ENCODE measurements at places on chromosomes 1 and 21. TPM values are rescaled to one million over a fixed set of nuclear protein-coding genes. Genes with fewer than 3 reads are reported as not detected.
A peak's percentile ranks its signal among the peaks of the same experiment; 100 is the strongest.

GRCh38 chr1:34418166-34418565 is 241.5 kb downstream of the C1orf94 start:
- DNase-seq, result no peak

- no peak for DNase-seq
Measured at GRCh38 chr1:150269451-150269850, 635 bp upstream of the APH1A start.

DNA sequence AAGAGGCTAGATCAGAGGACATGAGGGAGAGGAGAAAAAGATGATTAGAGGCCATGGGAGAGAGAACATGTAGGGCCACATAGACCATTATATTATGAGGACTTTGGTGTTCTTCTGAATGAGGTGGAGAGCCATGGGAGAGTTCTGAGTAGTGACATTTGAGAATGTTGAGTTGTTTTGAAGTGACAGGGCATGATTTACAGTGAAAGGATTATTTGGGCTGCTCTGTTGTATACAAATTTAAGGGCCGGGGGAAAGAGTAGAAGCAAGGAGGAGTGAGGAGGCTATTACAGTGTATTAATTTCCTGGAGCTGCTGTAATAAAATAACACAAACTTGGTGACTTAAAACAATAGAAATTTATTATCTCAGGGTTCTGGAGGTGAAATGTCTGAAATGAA is 102.5 kb upstream of the RGS4 start:
- DNase-seq, result no peak

DNA sequence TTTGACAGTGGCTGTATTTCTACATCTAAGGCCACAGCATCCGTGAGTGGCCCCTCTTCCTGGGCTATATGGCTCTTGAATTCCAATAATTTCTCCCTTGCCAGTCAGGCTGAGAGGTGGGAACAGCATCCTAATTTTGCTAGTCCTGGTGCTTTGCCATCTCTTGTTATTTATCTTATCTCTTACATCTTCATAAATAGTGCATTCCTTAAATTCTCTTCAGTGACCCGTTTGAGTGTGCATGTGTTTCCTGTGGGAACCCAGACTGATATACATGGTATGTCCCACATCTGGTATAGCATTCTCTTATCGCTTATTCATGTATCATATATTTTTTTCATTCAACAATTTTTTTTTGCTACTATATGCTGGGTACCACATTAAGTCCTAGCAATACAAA is 9.9 kb downstream of the S100A11 start:
- no peak for DNase-seq

- no peak for DNase-seq
Measured at GRCh38 chr1:167669209-167670124, 39.4 kb downstream of the RCSD1 start.

DNA sequence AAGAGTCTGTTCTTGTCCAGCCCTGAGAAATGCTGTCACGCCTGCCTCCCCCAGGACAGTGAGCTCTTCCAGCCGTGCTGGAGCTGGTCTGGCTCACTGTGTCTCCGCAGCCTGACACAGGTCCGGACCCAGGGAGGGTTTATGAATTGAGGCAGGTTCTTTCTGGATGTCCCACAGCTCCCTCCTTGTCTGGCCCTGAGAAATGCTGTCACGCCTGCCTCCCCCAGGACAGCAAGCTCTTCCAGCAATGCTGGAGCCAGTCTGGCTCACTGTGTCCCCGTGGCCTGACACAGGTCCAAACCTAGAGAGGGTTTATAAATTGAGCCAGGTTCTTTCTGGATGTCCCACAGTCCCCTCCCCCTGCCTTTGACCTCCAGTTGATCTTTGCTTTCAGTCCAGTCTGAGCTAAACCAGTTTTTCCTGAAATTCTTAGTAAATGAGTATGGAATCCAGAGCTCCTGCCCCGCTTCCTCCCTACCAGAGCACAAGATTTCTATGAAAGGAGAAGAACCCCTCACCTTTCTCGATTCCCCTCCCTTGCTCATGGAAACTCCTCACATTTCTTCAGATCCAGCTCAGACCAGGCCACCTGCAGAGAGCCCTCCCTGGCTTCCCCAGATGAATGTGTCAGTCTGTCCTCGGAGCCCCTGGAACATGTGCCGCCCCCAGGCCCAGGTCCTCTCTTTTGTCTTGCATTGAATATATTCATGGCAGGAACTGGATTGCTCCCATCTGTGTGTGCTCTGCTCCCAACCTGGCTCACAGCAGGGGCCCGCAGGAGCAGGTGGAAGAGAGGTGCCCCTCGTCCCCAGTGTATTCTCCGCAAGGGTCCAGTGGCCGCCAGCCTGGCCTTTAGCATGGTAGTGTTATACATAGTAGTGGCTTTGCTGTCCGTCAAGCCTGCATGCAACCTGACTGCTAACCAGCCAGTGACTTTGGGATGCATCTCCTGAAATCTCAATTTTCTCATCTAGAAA is 116.3 kb downstream of the EPHB2 start:
- no peak for DNase-seq

GRCh38 chr1:43774359-43774758 is 67.0 kb downstream of the ST3GAL3 start:
- no peak for DNase-seq

- no peak for DNase-seq
Measured at GRCh38 chr1:959731-960362, 537 bp upstream of the KLHL17 start.

GRCh38 chr1:235583511-235584001 is 66.0 kb downstream of the GNG4 start:
- DNase-seq, result no peak

DNA sequence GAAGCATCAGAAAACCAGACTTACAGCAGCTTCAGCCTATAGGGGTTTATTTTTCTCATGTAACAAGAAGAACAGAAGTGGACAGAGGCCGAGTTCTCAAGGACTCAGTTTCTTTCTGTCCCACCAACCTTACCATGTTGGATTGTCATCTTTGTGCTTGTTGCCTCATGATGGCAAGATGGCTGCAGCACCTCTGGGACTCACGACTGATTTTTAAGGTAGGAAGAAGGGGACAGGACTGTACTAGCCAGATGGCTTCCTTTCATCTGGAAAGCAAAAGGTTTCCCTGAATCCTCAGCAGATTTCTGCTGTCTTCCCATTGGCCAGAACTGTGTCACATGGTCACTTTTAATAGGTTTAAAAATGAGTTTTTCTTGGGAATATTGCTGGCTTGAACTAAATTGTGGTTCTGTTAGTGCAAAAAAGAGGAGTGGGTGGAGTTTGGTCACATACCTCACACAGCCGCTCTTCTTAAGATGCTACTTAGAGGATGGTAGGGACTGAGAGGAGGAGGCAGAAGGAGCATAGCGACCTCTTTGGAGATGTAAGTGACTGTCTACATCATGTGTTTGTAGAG is 48.1 kb upstream of the ENAH start:
- no peak for DNase-seq

DNA sequence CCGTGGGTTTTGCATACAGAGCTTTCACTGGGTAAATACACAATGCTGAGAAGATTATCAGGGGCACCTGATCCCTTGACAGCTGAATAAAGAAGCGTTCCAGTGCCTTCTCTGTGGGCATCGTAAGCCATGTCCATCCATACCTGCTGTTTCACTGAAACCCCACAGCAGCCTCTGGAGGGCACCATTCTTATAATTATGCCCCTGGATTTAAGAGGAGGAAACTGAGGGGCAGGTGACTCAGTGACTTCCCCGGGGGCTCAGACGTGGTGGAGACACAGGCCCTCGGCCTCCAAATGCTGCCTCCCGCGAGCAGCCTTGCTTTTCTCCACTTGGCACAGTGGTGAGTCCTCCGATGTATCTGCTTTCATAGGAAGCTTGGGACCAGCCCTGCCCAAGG is 56.7 kb downstream of the B3GALT5 start:
- DNase-seq, result no peak

GRCh38 chr21:45454926-45455673 is 50.1 kb downstream of the COL18A1 start:
- no peak for DNase-seq

GRCh38 chr1:30600258-30600657 is 123.1 kb downstream of the MATN1 start:
- DNase-seq, result no peak

DNA sequence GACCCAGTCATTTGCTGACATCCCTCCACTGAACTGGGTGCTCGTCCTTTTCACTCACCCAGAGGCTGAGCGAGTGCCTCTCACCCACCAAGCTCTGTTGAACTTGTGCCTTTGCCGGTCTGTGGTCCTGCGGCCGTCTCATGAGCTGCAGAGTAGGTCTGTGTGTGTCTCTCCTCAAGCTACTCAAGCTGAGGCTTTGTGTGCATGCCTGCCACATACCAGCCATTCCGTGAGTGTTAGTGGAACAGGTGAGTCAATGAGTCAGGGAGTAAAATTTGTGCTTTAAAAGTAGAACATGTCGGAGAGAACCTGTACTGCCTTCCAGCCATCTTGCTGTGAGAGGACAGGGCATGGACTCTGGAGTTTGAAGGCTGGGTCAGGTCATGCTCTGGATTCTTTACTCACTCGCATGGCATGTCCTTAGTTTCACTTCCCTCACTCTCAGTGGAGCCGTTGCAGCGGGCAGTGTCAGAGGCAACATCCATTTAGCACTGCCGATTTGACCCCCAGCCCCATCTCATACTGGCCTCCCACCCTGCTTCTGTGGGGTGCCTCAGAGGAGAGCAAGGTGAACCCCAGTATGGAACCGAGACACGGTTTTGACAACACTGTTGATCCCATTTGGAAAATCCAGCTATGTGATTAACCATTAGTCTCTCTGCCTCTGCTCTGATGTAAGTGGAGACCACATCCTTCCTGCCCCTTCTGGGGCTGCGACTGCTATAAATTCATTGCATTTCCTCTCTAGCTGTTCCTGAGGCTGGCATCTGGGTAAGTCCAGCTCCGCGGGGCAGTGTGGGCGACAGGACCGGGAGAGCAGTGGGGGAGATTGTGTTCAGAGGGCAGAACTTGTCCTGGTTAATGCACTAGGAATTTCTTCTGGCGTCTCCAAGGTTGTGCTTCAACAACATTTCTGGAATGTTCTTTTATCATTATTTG is at the start of gene NLRP3:
Gene NLRP3 (plus strand): TSS at position 751 of the 939 bp plus-strand sequence. CDS start 2,628 bp downstream, outside the sequence.
- peak; percentile 64 for DNase-seq

DNA sequence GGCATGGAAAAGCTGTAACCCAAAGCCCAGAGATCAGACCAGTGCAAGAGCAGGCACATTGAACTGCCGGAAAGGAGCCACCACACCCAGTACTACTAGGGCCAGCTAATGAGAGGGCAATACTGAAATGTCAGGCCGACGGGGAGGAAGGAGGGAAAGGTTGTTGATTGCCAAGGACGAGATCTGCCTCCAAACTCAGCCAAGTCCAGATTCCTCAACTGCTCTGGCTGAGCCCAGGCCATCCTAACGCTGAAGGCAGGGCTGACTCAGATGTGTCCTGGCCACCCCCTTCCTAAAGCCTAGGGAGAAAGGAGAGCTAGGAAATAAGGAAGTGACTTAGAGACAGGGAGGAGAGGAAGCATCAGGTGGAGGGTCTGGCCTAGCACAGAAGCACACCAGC is 42.1 kb upstream of the IPO9 start:
- no peak for DNase-seq

GRCh38 chr1:43402089-43402865 is 12.6 kb downstream of the SZT2 start:
- DNase-seq, result no peak

DNA sequence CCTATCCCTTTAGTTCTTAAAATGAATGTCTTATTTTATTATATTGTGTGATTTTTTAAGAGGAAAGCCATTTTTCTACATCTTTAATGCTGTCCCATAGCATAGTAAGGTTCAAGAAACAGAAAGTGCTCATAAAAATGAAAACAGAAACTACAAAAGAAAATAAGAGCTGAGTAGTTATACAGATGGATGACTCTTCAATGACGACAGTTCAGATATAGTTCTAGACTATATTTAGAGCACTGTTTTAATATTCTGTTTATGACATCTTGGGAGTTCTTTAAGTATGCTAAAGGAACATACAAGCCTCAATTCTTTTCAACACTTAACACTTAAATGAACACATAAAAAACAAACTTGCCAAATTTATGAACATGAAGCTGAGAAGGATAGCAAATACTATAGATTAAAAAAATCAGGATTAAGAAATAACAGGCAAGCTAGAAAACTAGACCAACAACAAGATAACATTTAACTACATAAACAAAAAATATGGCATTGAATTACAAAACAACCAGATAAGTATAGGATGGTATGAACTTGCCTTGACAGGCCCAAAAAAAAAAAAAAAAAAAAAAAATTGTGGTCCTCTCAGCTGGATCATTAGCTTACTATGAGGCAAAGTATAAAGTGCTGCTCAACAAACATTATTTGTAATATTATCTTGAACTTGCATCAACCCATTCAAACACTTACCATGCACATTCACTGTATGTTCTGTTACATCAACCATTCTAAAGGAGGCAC is 87.9 kb downstream of the ZZZ3 start:
- no peak for DNase-seq

DNA sequence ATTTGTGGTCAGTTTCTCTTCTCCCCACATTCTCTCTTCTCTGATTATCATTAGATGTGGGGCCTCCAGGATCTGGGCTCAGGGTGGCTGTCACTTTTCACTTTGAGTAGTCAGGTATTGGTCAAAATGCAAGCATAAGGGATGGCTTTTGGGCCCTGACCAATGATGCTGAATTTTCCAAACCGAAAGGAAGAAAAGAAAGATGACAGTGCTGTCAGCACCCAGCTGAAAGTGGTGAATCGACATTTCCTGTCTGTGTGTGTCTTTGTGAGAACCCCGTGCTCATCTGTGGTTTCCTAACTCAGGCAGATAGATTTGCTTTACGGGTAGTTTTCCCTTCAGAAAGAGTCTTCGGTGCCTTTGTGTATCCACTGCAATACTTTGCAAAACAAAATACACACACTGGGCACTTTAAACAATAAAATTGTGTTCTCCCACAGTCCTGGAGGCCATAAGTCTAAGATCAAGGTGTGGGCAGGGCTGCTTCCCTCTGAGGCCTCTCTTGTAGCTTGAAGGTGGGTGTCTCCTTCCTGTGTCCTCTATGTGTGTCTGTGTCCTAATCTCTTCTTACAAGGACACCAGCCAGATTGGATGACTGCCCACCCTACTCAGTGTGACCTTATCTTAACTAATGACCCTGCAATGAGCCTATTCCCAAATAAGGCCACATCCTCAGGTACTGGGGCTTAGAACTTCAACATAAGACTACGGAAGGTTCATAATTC is 274.8 kb upstream of the AJAP1 start:
- peak; percentile 41 for DNase-seq

- no peak for DNase-seq
Measured at GRCh38 chr1:204065986-204066300, 7.0 kb upstream of the SOX13 start.

GRCh38 chr1:222140206-222140605 is 398.3 kb upstream of the DUSP10 start:
- no peak for DNase-seq

- no peak for DNase-seq
Measured at GRCh38 chr1:222786121-222786520, 28.7 kb upstream of the DISP1 start.

The CNKSR1 gene
- total RNA-seq, result 1.4 TPM

The PIK3C2B gene
- 26.0 TPM for total RNA-seq

The RCSD1 gene
- 121 TPM for total RNA-seq

The SLC9C2 gene
- total RNA-seq, result not detected

The NBPF11 gene
- total RNA-seq, result 7.4 TPM

The ATP6V1G3 gene
- not detected for total RNA-seq

The HSD3B1 gene
- total RNA-seq, result not detected

The KCNA2 gene
- 3.7 TPM for total RNA-seq

The CFHR3 gene
- not detected for total RNA-seq

The IL22RA1 gene
- 0.15 TPM for total RNA-seq

The FAM131C gene
- total RNA-seq, result 1.8 TPM

The PTGER3 gene
- total RNA-seq, result 0.06 TPM

The DMBX1 gene
- not detected for total RNA-seq

The C1orf87 gene
- not detected for total RNA-seq

The GBP6 gene
- total RNA-seq, result 0.19 TPM

The UBXN10 gene
- 0.23 TPM for total RNA-seq

The CSF3R gene
- total RNA-seq, result not detected

The SMIM1 gene
- not detected for total RNA-seq
